Liver (tissue), 10 donors: ENCODE measurements at places on chromosomes 2 and 18.

DNA sequence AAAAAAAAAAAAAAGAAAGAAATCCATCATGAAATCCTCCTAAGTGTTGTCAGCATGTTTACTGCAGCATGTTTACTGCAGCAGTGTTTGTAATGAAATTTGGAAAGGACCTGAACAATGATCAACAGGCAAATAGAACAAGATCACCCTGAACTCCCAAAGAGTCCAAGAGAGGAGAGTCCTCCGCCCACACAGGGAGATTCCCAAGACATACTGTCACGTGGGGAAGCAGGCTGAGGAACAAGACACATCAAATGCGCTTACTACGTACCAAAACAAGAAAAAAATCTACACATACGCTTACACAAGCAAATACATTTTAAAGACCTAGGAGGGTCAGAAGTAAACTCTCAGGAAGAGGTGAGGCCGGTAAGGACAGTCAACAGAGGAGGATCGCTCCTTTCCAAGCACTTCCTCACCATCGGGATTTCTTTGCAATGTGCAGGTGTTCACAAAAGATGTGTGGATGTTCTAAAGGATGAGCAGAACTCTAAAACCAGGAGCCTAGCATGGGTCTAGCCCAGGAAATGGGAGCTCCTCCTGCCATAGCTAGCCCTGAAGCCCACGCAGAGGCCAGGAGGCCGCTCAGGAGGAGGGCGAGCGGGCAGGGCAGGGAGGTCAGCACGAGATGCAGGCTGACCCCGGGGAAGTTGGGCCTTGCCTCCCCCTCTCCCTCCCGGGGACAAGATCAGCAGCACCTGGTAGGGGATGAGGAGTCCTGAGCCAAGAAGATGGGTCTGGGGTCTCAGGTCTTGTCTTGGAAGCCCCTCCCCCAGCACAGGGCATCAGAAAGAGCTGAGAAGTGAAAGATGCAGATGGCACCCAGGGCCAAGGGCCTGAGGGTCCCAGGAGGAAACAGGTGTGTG lies 66.4 kb downstream of the ZNF516 start:
- DNase-seq, result no peak

DNA sequence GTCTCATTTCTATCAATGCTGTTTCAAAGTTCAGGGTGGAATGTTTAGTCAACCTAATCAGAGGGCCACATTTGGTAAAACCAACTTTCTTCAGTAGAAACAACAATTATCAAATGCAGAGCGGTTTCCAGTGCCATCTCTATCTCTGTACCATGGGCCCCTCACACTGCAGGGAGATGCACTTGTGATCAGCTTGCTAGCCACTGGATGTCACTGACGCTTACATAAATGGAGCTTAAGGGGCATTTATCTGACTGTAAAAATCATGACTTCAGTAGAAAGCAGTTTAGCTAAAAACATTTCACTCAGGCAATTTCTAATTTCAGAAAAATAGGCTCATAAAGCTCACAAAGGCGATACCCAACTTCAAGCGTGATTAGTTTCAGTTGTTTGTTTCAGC lies 678.0 kb downstream of the ZEB2 start:
- no peak for DNase-seq

- DNase-seq, result no peak
Observed at GRCh38 chr2:127034883-127035611, 71.9 kb downstream of the BIN1 start.

GRCh38 chr2:5546181-5546580 lies 146.0 kb upstream of the SOX11 start:
- DNase-seq, result no peak

- no peak for DNase-seq
Observed at GRCh38 chr18:48601343-48601742, 62.5 kb downstream of the CTIF start.

GRCh38 chr2:149828520-149829210 lies 241.1 kb upstream of the MMADHC start:
- no peak for DNase-seq

GRCh38 chr2:142989273-142990204 lies 112.1 kb downstream of the KYNU start:
- no peak for DNase-seq

DNA sequence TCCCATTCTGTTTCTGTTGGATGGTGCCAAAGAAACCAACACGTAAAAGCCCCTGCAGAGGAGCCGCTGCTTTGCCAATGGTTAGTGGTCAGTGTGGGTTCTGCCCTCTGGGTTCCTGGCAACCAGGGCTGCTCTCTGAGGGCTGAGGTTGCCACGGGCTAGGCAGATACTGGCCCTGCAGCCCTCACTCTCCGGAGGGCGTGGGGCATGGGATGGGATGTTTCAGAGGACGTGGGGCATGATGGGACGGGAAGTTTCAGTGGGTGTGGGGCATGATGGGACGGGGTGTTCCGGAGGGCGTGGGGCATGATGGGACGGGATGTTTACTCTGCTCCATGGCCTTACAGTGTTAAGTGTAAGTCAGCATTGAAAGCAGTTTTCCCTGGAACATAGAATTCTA lies 34.2 kb downstream of the ADI1 start:
- no peak for DNase-seq

GRCh38 chr2:28558918-28559317 lies 63.1 kb downstream of the PLB1 start:
- DNase-seq, result no peak

- no peak for DNase-seq
Observed at GRCh38 chr2:47815764-47816163, 32.8 kb downstream of the MSH6 start.

GRCh38 chr2:134799936-134800335 lies 38.5 kb upstream of the ACMSD start:
- no peak for DNase-seq

GRCh38 chr2:167292430-167293171 lies 404.3 kb downstream of the XIRP2 start:
- DNase-seq, result peak; percentile 53

- DNase-seq, result no peak
Observed at GRCh38 chr2:80048296-80048695, 256.3 kb downstream of the LRRTM1 start.

DNA sequence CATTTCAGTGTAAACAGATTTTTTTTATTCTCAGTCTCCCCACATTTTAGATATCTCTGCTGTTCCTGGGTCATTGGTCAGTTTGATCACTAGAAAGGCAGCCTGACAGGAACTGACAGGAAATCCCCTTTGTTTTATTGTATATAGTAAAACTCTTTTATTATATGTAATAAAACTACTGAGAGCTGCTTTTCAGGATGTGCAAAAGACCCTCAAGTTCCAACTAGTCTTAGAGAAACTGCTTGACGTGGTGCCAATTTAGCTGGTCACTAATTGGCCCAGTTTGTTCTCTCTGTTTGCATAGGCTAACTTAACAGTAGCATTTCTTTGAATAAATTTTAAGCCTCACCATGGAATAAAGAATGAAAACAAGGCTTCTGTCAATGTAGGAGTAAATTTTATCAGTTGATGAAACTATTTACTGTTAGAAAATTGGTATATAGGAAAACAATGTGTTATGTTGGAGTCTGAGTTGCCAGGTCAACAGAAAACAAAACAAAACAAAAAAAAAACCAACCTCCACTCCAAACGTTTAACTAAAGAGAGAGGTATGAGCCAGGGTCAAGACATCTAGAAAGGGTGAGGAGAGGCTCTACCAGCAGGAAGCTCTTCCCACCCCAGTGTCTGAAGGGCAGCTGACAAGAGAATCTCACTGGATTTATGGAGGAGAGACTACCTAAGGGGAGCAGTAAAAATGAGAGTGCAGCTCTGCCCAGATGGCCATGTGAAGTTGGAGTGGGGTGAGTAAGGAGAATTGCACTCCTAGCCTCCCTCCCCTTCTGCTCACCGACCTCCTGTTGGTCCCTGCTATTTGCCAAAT lies 184.6 kb downstream of the ST6GAL2 start:
- DNase-seq, result no peak

GRCh38 chr2:213104903-213105202 lies 46.6 kb downstream of the IKZF2 start:
- no peak for DNase-seq

DNA sequence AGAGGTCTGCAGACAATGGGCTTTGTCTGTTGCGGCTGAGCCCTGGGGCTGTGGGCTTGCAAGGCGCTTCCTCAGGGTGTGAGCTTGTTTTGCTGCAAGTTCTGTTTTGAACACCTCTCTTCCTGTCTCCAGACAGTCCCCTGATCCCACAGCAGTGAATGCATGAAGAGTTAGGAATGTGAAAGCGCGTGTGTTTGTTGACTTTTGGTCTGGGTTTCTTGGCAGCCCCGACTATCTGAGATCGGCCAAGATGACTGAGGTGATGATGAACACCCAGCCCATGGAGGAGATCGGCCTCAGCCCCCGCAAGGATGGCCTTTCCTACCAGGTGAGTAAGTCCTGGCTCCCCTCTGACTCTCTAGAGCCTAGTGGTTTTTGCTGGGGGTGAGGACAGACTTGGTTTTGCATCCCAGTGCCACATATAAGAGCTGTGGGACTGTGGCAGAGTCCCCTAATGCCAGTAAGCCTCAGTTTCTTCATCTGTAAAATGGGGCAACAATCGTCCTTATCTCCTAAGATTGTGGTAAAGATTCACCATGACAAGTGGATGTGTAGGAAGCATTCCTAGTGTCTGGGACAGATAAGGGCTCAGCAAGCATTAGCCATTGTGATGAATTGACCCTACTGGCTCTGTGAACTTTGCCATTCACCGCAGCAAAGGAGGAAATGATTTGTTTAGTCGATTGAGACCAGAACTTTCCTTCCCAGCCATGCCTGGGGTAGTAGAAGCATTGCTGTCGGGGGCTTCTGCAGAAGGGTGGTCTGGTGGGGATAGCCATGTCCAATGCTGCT lies 3.0 kb downstream of the LBH start:
- DNase-seq, result no peak

GRCh38 chr2:238313289-238313990 lies 6.9 kb upstream of the TRAF3IP1 start:
- no peak for DNase-seq

DNA sequence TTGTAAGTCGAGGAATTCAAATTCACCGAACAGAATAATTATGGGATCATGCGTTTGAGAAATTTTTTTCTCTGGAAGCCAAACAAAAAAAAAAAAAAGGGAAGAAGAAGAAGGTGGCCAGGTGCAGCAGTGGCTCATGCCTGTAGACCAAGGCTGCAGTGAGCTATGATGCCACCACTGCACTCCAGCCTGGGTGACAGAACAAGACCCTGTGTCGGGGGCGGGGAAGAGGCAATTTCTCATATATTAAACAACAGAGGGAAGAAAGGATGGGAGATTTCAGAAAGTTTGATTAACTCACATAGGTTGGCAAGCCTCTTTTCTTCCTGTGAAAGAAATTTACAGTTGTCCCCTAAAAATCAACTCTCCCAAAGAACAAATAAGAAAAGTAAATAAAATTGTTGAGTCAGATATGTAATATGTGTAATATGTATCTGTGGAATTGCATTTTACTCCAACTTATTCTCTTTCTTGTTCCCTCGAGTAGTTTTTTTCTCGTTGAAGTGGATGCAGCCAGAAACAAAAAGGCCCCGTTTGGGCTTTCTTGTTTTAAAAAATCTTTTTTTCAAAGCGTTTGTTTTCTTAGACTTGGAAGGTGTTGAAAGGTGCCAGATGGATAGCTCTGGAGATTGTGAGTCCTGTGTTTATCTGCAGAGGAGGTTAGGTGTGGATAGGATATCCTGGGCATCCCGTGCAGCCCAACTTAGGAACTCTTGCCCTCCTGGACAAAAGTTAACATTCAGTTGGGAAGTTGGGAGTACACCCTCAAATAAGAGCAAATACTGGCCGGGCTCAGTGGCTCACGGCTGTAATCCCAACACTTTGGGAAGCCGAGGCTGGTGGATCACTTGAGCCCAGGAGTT lies 25.4 kb upstream of the FMNL2 start:
- no peak for DNase-seq

DNA sequence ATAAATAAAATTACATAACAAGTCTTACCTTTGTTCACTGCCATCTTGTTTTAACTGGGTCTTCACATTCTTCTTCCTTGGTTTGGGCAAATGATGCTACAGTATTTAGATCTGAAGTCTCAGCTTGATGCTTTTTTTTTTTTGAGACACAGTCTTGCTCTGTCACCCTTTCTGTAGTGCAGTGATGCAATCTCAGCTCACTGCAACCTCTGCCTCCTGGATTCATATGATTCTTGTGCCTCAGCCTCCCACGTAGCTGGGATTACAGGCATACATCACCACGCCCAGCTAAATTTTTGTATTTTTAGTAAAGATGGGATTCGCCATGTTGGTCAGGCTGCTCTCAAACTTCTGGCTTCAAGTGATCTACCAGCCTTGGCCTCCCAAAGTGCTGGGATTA lies 53.2 kb upstream of the MAT2A start:
- no peak for DNase-seq

- no peak for DNase-seq
Observed at GRCh38 chr18:11412811-11413210, 196.6 kb upstream of the SLC35G4 start.

GRCh38 chr2:78486565-78486964 lies 538.9 kb upstream of the REG3G start:
- no peak for DNase-seq

- no peak for DNase-seq
Observed at GRCh38 chr2:129741623-129742022, 237.8 kb upstream of the RAB6C start.

- DNase-seq, result no peak
Observed at GRCh38 chr2:109229094-109229675, 100.2 kb downstream of the SH3RF3 start.

- no peak for DNase-seq
Observed at GRCh38 chr2:221235941-221236340, 336.2 kb downstream of the EPHA4 start.

DNA sequence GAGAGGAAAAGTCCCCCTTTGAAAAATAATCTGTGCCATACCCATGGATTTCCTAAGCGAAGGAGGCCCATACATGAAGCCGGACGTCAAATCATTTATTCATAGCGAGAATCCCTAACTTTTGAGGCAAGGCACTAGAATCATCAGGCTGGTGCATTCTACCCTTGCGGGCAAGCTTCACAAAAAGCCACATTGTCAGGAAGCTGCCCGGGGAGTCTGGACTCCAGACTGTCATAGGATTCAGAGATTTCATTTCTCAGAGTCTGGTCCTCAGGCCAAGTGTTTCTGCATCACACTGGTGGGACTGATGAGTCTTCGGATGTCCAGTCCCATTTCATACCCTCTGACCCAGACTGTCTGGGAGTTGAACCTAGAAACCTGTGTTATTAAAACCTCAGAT lies 8.9 kb downstream of the SLC9A4 start:
- DNase-seq, result no peak

DNA sequence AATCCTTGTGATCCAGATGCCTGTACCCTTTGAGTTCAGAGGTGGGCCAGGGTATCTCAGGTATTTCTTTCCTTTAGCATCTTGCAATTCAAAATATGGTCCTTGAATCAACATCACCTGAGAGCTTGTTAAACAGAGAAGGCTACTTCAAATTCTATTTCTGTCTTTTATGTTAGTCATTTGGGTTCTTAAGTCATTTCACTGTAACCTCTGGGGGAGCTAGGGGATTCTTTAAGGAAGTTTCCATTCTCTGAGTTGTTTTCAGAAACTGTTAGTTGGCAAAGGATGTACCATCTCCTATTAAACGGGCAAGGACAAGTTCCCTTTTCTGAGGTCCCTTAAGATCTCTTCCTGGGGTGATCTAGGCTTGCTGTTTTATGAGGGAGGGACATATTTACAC lies 16.6 kb downstream of the CFLAR start:
- DNase-seq, result no peak
